CD4-positive, alpha-beta T cell treated with Interleukin-21 for 1 hour (primary cell): ENCODE measurements at places on chromosomes 6 and 20.
A peak's percentile ranks its signal among the peaks of the same experiment; 100 is the strongest.

GRCh38 chr6:163468738-163469137 is 54.2 kb downstream of the QKI start:
- DNase-seq, result no peak

DNA sequence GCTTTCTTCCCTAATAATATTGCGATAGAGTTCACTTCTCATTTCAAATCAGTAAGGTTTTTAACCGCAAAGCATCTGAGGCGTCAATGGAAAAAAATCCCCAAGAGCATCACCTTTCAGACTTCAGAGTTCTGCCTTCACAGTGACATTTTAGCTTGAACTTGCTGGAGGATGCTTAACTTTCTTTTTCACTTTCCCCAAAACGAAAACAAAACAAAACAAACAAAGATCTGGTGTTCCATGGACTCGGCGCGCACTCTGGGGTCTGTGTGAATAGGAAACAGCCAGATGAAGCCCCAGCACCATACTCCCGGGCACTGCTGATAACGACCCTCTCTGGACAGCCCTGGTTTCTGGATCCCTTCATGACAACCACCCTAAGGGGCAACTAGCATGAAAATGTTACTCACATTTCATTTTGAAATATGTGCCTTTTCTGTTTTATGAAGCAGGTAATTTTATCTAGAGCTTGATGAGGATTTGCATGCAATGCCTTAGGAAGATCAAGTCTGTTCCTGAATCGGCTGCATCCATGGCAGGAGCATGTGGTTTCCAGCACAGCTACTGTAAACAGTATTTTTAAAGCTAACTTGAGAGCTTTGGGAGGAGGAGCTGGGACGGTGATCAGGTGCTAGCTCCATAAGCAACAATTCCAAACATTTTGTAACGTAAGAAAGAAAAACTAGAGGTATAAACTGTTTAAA is 44.5 kb downstream of the RAMACL start:
- peak; percentile 53 for DNase-seq

- DNase-seq, result no peak
Measured at GRCh38 chr20:22699396-22699795, 115.0 kb upstream of the FOXA2 start.

DNA sequence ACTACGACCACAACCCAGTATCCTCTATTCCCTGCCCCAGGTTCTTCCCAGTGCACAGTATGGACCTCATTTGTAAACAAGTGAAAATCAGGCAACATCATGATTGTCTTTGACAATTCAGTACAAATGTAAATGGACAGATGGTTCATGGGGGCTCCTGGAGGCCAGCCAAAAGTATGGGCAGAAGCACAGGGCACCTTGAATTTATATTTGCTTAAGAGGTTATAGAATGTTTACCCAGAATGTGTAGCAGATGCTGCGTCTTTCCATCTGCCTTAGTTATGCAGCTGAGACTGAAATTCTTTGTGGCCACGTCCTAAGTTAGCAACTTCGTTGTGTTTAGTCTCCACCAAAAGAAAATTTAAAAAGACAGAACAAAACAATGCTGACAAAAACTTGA is 559.6 kb upstream of the NRSN1 start:
- no peak for DNase-seq

DNA sequence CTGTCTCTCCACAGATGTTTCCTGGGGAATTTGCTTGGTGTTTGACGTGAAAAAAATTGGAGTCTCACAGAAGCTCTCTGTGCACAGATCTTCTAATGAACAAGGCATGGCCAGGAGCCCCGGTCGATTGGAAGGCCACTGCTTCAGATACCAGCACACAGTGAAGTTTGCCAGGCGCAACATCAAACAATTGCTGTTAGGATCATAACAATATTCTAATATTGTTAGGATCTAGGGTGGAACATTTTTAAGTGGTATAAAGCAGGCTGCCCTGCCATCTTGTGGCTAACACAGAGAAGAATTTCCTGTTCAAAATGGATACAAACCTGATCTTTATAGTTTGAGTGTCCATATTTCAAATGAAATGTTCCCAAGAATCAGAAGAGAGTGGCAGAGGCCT is 64.1 kb downstream of the C6orf118 start:
- no peak for DNase-seq
